ENCODE measurements at places on chromosomes 4 and X.

GRCh38 chr4:138513535-138513934, 271.4 kb upstream of the SLC7A11 start:
- DNase-seq = no peak

- DNase-seq = no peak
Observed at GRCh38 chr4:36553029-36553428, 271.6 kb downstream of the DTHD1 start.

GRCh38 chr4:127634181-127634580, 1.4 kb downstream of the INTU start:
- DNase-seq = no peak

DNA sequence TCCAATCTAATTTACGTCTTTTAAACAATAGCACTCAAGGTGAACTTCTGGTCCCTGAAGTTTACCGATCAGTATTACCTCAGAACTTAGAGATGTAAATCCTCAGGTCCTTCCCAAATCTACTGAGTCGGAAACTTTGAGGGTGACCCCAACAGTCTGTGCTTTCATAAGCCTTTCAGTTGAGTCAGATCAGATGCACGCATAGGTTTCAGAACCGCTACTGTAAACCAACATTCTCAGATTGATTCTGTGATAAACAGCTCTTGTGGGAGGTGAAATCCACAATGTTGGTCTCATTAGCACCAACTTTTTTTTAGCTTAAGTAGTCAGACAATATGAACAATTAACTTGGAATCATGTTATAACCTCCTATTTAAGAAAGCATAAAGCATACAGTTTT, 86.0 kb downstream of the WWC2 start:
- no peak for DNase-seq

DNA sequence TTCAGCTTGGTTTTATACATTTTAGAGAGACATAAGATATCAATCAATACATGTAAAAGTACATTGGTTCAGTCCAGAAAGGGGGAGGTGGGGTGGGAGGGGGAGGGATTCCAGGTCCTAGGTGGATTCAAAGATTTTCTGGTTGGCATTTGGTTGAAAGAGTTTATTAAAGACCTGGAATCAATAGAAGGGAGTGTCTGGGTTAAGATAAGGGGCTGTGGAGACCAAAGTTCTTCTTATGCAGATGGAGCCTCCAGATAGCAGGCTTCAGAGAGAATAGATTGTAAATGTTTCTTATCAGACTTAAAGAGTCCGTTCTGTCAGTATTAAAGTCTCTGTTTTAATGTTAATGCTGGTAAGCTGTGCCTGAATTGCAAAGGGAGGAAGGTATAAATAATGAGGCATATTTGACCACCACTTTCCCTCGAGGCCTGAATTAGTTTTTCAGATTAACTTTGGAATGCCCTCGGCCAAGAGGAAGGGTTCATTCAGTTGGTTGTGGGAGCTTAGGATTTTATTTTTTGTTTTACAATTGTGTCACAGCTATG, 169.9 kb downstream of the AASDH start:
- no peak for DNase-seq

DNA sequence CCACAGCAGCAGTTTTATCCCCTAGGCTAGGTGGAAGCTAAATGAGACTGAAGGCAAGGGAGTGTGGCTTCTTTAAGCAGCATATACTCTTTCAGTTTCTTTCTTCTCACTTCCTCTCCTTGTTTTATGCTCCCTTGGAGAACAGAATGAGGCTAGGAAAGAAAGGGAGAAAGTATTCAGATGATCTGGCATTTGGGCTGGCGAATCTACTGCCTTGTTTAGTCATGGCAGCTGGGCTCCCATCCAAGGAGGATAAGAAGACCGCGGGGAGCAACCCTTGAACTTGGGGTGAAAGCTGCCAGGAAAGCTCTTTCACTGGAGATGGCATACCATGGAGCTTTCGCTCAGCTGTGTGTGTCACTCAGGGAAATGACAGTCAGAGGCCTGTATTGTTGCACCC, 72.1 kb downstream of the ARHGEF38 start:
- peak; percentile 19 for DNase-seq

GRCh38 chr4:80918004-80918403, 112.5 kb upstream of the BMP3 start:
- DNase-seq = no peak

DNA sequence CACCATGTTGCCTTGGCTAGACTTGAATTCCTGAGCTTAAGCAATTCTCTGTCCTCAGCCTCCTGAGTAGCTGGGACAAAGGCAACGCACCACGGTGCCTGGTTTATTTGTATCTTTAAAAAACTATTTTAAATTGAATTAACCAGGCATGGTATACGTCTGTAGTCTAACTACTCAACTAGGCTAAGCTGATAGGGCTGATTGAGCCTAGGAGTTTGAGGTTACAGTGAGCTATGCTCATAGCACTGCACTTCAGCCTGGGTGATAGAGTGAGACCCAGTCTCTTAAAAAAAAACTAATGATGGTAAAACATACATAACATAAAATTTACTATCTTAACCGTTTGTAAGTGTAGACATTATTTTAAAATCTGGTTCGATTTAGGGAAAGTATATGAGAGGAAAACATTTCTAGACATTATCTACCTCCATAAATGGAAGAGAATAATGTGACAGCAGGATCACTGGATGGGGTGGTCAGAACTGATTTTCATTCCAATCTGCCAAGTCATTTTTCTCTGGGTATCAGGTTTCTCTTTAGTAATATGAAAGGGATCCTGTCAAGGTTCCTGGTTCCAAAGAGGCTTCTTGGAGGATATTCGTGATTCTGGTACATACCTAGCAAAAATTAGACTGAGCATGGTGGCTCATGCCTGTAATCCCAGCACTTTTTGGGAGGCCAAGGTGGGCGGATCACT, 8.7 kb upstream of the ITGB1BP2 start:
- DNase-seq = no peak

DNA sequence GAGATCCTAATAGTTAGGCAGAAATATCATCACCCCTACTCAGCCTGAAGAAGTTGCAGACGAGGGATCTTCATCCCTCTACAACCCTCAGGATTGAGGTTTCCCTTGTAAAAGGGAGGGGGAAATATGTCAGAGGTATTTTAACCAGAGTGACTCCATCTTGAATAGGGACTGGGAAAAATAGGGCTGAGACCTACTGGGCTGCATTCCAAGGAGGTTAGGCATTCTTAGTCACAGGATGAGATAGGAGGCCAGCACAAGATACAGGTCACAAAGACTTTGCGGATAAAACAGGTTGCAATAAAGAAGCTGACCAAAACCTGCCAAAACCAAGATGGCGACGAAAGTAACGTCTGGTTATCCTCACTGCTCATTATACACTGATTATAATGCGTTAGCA, 17.5 kb downstream of the IL13RA2 start:
- no peak for DNase-seq

Data from left ventricle myocardium inferior (tissue), 1 donor.